ENCODE measurements at places on chromosomes 5 and 9.

GRCh38 chr9:111630182-111630963 lies 761 bp upstream of the DNAJC25 start:
- no peak for DNase-seq

DNA sequence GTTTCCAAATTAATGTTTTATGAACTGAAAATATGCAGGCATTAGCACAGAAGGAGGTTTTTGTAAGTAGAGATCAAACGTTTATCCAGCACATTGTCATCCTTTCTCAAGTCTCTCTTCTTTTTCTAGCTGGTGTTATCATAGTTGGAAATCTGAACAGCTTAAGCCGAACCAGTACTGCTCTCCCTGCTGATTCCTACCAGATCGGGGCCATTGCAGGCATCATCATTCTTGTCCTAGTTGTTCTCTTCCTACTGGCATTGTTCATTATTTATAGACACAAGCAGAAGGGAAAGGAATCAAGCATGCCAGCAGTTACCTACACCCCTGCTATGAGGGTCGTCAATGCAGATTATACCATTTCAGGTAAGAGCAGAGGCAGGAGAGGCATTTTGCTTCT lies 72.1 kb upstream of the PRRC1 start:
- DNase-seq = no peak

- no peak for DNase-seq
These were observed 48.1 kb upstream of the COL5A1 start for GRCh38 chr9:134593286-134594077.

GRCh38 chr5:100826133-100826532 lies 76.9 kb downstream of the ST8SIA4 start:
- no peak for DNase-seq

- DNase-seq = no peak
These were observed 37.8 kb downstream of the MEF2C start for GRCh38 chr5:88845081-88845697.

GRCh38 chr9:93134015-93134739 lies at the start of gene NINJ1:
NINJ1 (minus strand) TSS chr9:93134251; CDS start chr9:93134217, 34 bp downstream.
- peak; percentile 61 for DNase-seq

DNA sequence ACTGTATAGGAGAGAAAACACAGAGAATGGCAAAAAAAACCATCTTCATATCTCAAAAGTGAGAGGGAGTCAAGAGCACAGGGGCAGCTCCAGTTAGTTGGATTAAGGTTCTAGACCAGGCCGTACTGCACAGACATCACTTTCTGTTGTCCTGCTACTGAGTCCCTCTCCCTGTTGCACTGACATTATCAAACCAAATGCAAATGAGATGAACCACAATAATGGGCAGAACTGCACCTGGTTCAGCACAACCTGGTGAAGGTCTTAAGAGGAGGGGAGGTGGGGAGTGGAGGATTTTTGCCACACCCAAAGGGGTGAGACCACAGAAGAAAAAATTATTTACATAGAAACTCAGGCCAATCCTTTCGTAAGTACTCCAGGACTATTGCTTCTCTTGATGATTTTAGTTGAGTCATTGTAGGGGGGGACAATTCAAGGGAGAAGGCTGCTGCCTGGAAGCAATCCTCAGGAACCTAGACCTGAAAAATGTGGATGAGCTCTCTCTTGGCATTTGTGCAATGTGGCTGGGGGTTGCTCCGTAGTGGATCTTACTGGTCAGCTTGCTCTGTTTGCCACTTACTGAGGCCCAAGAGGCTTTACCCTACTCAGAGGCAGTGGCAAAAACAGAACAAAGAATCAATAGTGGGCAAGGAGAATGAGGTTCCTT lies 94.5 kb upstream of the PPP1R2B start:
- DNase-seq = no peak

GRCh38 chr9:5392285-5392684 lies 45.4 kb downstream of the PLGRKT start:
- DNase-seq = no peak

GRCh38 chr5:80653502-80653901 lies 950 bp upstream of the MSH3 start:
- no peak for DNase-seq

DNA sequence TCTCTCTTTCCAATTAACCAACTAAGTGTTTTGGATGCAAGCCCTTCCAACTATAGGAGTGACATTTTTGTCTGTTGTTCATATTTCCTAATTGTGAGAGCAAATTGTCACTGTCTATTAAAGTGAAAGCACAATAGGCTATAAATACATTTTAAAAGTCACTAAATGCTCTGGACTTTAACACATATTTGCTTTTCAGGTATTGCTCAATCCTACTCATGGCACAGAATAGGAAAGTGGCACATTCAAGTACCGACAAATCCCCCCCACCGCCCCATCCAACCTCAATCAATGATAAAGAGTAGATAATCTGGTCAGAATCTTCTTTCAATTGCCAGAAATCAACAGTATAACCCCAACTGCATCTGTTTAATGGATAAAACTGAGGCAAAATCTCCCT lies 419.8 kb downstream of the PLK2 start:
- no peak for DNase-seq

GRCh38 chr5:965604-966344 lies 42.8 kb upstream of the NKD2 start:
- no peak for DNase-seq

GRCh38 chr9:112665347-112665746 lies 52.6 kb downstream of the INIP start:
- no peak for DNase-seq

DNA sequence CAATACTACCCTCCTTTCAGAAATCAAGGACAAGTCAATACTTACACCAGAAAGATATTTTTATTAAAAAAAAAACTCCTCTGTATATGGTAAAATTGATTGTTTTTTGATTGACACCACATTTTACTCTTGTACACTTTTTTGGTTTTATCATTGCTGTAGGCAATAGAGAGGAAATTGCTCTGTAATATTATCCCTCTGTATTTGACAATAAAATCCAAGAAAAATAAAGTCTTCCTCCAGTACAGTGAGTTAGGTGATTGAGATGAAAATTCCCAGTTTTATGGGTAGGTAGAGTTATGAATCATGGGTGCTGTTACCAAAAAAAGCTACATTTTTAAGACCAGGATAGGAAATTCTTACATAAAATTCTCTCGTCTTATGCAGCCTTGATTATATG lies 22.6 kb upstream of the CCDC192 start:
- DNase-seq = no peak

DNA sequence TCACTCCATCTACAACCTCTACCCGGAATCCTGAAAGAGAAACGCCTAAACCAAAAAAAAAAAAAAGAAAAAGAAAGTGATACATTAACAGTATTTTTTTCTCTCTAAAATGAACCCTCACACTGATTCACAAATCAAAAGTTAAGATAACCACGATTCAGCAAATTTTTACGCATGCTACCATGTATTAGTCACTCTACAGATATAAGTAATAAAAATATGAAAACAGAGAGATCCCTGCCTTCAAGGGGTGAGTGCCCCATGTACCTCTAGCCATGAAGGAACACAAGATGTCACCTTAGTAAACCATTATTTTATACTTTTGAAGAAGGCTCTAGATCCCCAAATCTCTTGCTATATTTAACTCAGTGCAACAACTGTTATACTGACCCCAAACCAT lies 33.4 kb downstream of the CEMIP2 start:
- DNase-seq = no peak

DNA sequence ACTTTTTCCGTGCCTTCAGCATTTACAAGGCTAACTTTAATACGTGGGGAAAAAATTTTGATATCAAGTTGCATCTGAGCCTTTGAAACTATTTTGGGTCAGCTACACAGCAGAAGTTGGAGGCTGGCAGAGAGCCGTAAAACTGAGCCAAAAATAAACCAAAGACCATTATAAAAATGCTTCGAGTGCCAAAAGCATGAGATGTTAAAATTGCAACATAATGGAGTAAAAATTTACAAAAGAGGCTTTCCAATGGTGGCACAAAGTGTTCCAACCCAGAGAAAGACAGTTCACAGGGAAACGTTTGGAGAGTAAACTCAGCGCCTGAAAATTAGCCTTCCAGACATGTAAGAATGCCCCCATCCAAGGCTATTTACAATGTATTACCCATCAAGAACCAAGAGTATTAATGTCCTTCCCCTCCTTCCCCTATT lies 190.3 kb downstream of the TLE1 start:
- DNase-seq = no peak

DNA sequence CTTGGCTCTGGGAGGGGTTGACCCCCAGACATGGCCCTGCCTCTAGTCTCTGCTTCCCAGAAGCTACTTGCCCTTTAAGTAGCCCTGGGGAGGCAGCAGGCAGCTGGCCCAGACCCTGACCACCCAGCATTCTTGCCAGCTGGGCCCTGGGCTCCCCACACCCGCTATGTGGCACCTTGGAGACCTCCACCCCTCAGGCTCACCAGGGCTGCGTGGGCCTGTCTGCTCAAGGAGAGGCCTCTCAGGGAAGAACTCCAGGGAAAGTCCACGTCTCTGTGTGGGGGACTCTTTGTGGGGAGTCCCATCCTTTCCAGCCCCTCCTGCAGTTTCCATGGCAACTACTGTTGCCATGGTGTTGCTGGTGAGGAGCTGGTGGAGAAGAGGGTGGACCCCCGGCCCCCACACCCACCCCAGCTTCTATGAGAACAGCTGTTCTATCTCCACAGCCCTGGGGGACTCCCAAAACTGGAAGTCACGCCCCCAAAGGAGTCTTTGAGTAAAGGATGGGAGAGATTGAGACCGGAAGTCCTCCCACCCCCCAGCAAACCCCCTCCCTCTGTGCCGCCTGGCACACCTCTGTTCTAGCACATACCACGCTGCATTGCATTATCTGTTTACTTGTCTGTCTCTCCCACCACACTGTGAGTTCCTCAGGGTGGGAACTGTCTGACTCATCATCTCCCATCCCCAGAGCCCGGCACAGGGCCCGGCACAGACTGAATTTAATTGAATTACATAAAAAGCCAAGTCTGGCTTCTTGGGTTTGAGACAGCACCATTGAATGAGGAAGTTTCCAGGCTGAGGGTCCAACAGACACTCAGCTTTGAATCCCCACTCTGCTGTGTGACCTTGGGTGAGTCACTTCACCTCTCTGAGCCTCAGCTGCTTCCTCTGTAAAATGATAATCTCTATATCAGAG lies 12.6 kb downstream of the DNM1 start:
- DNase-seq = no peak

GRCh38 chr5:110346893-110347358 lies 379.5 kb downstream of the TMEM232 start:
- no peak for DNase-seq

DNA sequence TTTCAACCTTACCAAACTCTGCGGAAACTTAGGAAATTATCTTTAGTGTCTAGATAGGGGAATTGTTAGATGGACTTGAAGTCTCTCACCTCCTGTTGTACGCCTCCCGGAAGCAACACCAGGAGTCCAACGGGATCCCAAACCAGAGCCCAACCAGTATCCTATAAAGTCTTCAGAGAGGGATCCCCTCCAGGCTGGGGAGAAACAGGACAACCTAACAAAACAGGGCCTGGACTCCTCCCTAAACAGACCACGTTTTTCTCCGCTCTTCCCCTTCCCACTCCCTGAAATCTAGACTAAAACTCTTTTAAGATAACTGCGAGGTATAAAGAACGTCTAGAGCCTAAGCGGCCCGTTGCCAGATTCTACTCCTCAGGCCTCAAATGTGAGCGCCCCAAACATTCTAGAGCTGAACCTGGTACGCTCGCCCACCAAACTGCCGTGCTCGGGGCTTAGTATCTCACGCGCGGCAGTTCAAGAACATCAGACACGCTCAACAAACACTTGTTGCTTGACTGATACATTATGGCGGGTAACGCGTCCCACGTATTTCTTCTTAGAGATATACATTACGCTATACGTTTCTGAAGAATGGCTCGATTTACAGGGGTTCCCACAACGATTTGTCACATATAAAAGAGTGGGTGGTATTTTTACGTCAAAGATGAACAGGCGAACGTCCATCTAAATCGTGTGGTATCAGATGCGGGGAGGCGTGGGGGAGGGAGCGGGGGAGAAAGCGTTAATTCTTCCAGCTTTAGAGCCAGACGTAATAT lies 663 bp upstream of the SMIM27 start:
- DNase-seq = peak; percentile 29

- no peak for DNase-seq
These were observed 50.4 kb upstream of the ZSWIM6 start for GRCh38 chr5:61281686-61282085.

- no peak for DNase-seq
These were observed 35.4 kb upstream of the RICTOR start for GRCh38 chr5:39109606-39110005.

GRCh38 chr9:129416821-129417539 lies 203.9 kb downstream of the C9orf50 start:
- DNase-seq = no peak

DNA sequence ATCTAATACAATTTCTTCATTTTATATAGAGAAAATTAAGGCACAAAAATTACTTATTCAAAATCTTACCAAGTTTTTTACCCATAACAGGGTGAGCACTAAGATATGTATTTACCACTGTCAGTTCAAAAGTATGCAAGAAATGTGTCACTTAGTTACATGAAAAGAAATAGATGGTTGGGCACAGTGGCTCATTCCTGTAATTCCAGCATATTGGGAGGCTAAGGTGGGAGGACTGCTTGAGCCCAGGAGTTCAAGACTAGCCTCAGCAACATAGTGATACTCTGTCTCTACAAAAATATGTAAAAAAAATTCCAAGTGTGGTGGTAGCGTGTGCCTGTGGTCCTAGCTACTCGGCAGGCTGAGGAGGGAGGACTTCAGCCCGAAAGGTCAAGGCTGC lies 19.4 kb downstream of the YIPF5 start:
- no peak for DNase-seq

DNA sequence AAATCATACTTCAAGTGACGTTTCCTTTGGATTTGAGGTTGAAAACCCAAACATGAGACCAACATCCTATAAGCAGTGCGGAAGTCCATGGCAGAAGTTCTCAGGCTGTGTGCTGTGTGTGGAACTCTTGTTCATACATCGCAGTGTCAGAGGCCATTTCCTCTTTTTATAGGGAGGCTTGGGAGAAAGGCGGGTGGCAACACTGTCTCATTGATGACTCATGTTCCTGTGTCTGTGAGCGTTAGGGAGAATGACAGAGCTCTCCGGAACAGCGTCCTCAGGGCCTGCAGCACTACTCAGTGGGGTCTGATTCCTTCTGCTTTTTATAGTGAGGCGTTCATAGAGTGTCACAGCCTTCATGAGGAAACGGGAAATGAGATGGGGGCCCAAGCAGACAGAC lies 98.8 kb upstream of the BASP1 start:
- no peak for DNase-seq

DNA sequence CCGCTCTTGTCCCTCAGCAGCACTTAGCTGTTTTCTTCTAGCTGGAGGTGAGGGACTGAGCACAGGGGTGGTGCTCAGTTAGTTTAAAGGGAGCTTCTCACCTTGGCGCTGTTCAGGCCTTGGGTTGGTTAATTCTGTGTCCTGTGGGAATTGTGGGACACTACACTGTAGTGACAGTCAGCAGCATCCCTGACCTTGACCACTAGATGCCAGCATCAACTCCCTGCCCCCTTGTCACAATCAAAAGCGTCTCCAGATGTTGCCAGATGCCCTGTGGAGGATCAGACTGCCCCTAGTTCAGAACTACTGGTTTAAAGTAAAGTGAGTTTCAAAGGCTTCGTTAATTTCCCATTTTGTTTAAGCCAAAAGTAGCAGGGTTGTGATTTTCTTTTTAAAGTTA lies 65.5 kb upstream of the DMRT3 start:
- DNase-seq = no peak

GRCh38 chr9:98365227-98365669 lies 109.8 kb upstream of the TBC1D2 start:
- DNase-seq = no peak

Data from activated effector memory CD4-positive, alpha-beta T cell treated with Interleukin-2 at 50 U/mL for 16 hours (primary cell).